ENCODE measurements at places on chromosomes 5 and 9.

GRCh38 chr9:82410306-82410705, 421.7 kb downstream of the SPATA31D1 start:
- no peak for DNase-seq

DNA sequence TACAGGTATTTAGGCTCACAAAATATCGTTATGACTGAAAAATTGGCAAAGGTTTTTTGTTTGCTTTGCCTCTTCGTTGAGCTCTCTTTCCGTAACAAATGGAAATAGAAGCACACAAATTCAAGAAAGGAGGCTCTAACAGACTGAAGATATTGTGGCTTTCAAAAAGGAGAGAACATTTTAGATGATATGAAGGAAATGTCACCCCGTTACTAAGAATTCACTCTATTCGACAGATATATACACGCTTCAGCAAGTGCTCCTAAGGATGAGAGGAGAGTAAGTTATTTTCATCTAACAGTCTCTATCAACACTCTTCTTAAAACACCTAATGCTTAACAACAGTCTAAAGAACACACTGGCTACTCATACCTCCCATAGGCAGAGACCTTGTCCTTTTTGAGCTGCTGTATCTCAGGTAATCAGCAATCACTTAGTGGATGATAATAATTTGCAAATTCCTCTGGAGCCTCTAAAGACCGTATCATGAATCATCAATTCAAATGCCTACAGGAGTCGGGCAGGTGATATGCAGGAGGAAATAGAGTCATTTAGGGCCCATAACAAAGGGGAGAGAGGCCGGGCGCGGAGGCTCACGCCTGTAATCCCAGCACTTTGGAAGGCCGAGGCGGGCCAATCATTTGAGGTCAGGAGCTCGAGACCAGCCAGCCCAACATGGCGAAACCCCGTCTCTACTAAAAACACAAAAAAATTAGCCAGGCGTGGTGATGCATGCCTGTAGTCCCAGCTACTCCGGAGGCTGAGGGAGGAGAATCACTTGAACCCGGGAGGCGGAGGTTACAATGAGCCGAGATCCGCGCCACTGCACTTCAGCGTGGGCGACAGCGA, 1.4 kb upstream of the HSDL2 start:
- peak; percentile 10 for DNase-seq

GRCh38 chr9:114449236-114449635, 56.0 kb downstream of the WHRN start:
- no peak for DNase-seq

DNA sequence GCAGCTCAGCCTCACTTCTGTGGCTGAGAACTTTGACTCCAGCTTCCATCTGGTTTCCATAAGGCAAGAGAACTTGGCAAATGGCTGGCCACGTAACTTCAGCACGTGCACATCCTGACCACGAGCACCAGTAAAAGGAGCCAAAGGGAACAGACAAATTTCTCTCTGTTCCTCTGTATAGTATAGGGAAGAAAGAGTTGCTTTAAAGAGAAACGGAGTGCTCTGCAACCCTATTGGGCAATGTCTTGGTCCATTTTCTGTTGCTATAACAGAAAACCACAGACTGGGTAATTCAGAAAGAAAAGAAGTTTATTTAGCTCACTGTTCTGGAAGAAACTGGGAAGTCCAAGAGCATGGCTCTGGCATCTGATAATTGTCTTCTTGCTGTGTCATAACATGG, 558.7 kb downstream of the ACTL7B start:
- DNase-seq: no peak

- no peak for DNase-seq
Measured at GRCh38 chr5:65305913-65306312, 175.8 kb downstream of the ADAMTS6 start.

GRCh38 chr5:156513123-156513815, 186.3 kb downstream of the SGCD start:
- DNase-seq: no peak

DNA sequence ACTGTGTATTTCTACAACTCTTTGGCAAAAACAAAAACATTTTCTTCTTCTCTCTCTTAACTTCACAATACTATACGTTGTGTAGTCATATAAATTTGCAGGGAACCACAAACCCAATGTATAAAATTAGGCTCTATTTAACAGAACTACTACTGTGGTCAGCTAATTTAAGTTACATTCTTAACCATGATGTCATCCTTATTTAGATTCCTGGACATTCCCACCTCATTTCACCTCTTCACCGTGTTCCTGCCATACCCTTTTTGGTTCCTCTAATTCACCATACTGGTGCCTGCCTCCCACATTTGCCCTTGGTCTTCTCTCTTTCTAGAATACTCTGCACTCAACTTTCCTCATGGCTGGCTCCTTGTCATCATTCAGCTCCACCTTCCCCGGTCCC, 75.7 kb upstream of the SH3GL2 start:
- DNase-seq: no peak

DNA sequence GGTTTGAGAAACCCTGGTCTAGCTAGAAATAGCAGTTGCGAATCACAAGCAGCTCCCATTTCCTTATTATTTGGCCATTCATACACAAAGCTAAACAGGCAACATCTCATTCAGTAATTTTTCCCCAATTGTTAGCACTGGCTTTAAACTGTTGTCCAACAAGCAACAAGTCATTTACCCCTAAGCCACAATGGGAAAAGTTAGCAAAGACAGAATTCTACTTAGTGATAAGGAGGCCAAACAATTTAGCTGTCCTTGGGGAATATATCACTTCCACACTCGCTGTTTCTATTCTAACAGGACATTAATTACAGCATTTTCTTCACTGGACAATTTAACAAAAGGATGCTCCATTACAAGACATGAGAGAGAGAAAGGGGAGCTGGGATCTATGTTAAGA, 2.8 kb downstream of the MYO10 start:
- DNase-seq: no peak

DNA sequence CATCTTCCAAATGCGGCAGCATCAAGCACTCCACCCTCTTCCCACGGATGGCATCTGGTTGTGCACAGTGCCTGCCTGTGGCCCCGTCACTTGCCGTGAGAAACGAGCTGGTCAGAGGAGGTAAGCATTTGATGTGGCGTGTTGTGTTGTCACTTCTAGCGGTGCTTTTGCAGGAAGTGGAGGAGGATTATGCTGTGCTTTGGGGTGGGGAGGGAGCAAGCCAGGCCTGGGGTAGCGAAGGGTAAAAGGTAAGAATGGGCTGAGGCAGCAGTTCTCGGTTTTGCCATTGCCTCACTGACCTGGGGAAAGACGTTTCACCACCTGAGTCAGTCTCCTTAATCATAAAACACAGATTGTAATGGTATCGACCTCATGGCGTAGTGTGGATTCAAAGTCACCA, 2.3 kb upstream of the POMT1 start:
- no peak for DNase-seq

- peak; percentile 61 for DNase-seq
Measured at GRCh38 chr9:134968011-134968822, 50.5 kb upstream of the FCN1 start.

- no peak for DNase-seq
Measured at GRCh38 chr5:1336106-1336561, 8.8 kb downstream of the CLPTM1L start.

DNA sequence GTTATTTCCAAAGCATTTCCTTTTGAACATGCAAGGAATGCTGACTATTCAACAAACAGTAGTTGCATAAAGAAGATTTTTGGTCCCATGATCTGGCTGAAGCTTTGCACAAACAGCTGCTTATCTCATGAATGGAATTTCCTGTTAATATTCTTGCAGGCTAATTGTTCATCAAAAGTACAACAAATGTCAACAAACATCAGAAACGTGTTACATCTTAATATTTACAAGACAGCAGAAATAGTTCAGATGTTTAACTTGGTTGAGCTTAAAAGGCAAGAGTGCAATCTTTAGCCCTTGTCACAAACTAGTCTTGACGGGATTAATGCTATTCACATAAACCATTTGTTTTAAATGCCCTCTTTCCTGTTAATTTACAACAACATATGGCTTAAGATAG, 47.9 kb upstream of the BASP1 start:
- DNase-seq: no peak

GRCh38 chr5:150645070-150645700, 4.7 kb downstream of the SYNPO start:
- peak; percentile 54 for DNase-seq

GRCh38 chr5:1103505-1104326, 8.1 kb downstream of the SLC12A7 start:
- DNase-seq: no peak

GRCh38 chr5:5387777-5388176, 34.7 kb upstream of the ICE1 start:
- DNase-seq: no peak

DNA sequence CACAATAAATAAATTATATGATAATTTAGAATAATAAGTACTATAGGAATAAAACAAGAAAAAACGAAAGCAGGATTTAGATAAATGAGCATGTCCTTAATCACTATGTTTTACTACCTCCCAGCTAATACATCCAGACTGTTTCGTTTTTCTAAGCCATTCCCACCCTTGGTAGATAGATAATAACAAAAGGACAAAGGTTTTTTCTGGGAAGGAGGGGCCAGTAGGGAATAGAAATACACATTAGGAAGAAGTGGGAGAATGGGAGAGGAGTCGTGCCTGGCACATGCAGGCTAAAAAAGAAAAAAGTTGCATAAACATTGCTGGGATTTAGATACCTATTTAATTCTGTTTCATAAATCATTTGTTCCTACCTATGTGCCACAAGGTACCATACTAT, 97.1 kb downstream of the MTX3 start:
- no peak for DNase-seq

- DNase-seq: no peak
Measured at GRCh38 chr5:16115140-16115539, 64.5 kb downstream of the MARCHF11 start.

- DNase-seq: no peak
Measured at GRCh38 chr5:116525674-116526073, 48.9 kb downstream of the SEMA6A start.

DNA sequence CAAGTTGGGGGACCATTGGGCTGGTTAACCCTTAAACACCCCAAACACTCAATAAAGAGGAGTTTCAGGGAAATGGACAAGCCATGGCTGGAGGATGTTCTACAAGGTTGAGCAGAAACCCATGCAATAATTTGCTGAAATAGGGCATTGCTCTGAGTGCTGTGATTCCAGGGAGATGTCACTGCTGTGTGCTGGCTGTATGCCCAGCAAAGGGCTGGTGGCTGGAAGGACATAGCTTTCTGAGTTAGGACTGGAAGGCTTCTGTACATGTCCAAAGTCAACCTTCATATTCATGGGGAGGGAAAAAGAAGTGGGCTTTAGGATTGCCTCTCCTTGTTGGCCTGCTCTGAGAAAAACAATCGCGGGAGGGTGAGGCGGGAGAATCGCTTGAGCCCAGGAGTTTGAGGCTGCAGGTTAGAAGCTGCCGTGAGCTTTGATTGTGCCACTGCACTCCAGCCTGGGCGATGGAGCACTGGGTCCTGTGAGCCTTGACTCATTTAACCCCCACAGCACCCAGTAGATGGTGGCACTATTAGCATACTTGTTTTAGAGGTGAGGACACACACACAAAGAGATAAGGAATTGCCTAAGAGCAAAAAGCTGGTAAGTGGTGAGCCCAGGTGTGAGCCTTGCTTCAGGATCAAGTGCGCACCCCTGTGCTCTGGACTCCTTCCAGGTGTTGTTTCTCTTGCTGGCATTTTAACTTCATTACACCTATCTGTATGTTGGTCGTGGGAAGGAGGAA, 20.4 kb downstream of the IL12B start:
- no peak for DNase-seq

DNA sequence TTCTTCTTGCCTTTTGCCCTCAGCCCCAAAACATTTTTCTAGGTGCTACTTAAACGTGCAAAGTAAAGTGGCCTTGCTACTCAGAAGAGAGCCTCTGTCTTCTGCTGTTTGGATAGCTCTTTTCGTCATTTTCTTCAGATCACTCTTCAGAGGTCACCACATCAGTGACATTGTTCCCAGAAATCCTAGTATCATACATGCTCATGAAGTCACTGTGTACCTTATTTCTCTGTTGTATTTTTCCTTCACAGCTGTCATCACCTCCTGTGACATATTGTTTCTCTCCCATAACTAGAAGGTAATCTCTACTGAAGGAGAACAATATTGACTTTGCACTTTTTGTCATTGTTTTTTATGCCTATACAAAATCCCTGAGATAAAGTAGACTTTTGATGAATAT, 237.0 kb upstream of the CDH18 start:
- no peak for DNase-seq

GRCh38 chr9:119339056-119339455, 30.2 kb downstream of the BRINP1 start:
- no peak for DNase-seq

Measured in iPS-NIHi11 (cell line).